Psoas muscle (tissue), 8 donors: ENCODE measurements at places on chromosomes 13 and 19.

- no peak overlapping the region for H3K4me3 ChIP-seq
- H3K36me3 ChIP-seq: no peaks in the 10 kb centered on the region
- H3K4me1 ChIP-seq: peaks cover 3% of the 10 kb centered on the region
- no peak for DNase-seq
- no peak overlapping the region for H3K27ac ChIP-seq
- H3K27me3 ChIP-seq: peaks cover 20% of the 10 kb centered on the region
Measured at GRCh38 chr19:14166999-14167575, 30.7 kb upstream of the ASF1B start.

- no peaks in the 10 kb centered on the region for H3K27me3 ChIP-seq
- DNase-seq: no peak
- H3K4me1 ChIP-seq: peaks cover 23% of the 10 kb centered on the region
- H3K27ac ChIP-seq: peak overlapping the region; percentile 88
Measured at GRCh38 chr13:52651897-52652195, 790 bp upstream of the SUGT1 start.

- no peaks in the 10 kb centered on the region for H3K27me3 ChIP-seq
- peaks cover 12% of the 10 kb centered on the region for H3K4me1 ChIP-seq
- H3K36me3 ChIP-seq: peaks cover 24% of the 10 kb centered on the region
- H3K27ac ChIP-seq: no peak overlapping the region
- no peak for DNase-seq
Measured at GRCh38 chr13:99332456-99332855, 25.3 kb upstream of the GPR183 start.

- H3K4me1 ChIP-seq: no peaks in the 10 kb centered on the region
- H3K4me3 ChIP-seq: no peak overlapping the region
- DNase-seq: no peak
- no peaks in the 10 kb centered on the region for H3K36me3 ChIP-seq
- no peak overlapping the region for H3K27ac ChIP-seq
- H3K27me3 ChIP-seq: no peaks in the 10 kb centered on the region
Measured at GRCh38 chr13:29382021-29382420, 213.5 kb downstream of the SLC7A1 start.

DNA sequence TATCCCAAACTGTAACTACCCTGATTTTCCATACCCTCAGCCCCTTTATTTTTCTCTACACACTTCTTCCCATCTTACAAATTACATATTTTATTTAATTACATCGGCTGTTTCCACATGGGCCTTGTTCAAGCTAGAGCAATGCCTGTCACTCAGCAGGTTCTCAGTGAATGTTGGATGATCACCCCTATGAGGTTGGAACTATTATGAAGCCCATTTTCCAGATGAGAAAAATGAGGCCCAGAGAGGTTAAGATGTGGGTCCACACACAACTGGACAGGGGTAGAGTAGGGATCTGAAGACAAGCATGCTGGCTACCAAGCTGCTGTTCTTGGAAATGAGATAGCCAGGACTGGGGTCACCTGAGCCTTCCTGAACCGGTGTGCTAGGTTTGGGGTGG, 10.0 kb downstream of the MAG start:
- peaks cover 35% of the 10 kb centered on the region for H3K27me3 ChIP-seq
- H3K4me3 ChIP-seq: no peak overlapping the region
- H3K36me3 ChIP-seq: no peaks in the 10 kb centered on the region
- no peaks in the 10 kb centered on the region for H3K4me1 ChIP-seq

- peaks cover 18% of the 10 kb centered on the region for H3K27me3 ChIP-seq
- no peak for DNase-seq
- no peaks in the 10 kb centered on the region for H3K4me1 ChIP-seq
- no peak overlapping the region for H3K4me3 ChIP-seq
Measured at GRCh38 chr19:38208571-38208970, 15.5 kb downstream of the DPF1 start.

DNA sequence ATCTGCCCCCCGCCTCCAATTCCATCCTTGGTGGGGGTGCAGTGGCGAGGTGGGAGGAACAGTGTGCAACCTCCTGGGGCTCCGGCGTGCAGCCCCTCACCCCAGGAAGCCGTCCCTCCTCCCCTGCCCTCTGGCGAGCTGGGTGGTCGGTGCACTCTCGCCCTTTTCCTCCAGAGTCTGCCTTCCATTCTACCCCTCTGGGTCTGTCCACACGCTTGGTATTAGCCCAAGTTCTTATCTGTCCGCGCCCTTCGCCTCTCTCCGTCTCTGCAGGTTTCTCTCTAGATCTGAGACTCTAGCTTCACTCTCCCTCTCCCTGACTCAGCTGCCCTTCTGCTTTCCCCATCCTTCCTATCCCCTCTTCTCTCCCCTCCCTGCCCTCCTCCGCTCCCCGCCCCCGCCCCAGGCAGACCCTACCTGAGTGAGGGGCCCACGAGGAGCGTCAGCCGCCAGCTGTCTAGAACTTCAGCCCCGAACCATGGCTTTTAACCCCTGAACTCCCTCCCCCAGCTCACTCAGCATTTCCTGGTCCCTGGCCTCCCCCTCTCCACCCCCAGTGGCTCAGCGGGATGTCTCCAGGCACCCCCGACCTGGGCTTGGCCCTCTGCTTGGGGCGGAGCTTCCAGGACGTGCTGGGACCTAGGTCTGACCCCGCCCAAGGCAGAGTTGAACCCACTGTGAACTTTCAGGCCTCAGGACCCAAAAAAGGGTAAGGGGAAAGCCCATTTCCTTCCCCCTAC, 499 bp upstream of the KLK13 start:
- no peak overlapping the region for H3K27ac ChIP-seq
- H3K36me3 ChIP-seq: no peaks in the 10 kb centered on the region
- H3K4me3 ChIP-seq: no peak overlapping the region
- no peak for DNase-seq

DNA sequence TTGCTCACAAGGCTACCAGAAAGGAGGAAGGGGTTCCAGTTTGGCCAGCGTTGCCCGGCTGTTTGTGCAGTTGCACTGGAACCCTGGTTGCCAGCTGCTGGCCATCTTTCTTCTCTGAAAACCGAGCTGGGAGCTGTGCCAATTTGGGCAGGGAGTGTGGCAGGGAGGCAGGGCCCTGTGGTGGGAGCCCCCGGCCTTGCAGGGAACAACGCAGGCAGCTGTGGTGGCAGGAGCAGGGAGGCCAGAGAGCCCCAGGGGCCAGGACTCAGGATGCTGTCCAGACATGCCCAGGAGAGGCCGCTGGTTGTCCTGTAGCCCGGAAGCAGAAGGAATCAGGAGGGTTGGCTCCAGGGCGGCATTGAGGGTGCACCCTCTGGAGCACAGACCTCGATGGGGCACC, 4.8 kb downstream of the KMT5C start:
- peaks cover 6% of the 10 kb centered on the region for H3K4me1 ChIP-seq
- H3K4me3 ChIP-seq: no peak overlapping the region
- H3K27me3 ChIP-seq: no peaks in the 10 kb centered on the region
- H3K27ac ChIP-seq: no peak overlapping the region
- no peak for DNase-seq

GRCh38 chr13:44573071-44573470, 3.1 kb downstream of the TSC22D1 start:
- H3K27ac ChIP-seq: peak overlapping the region; percentile 94
- H3K4me1 ChIP-seq: peaks cover 34% of the 10 kb centered on the region
- no peaks in the 10 kb centered on the region for H3K36me3 ChIP-seq
- no peaks in the 10 kb centered on the region for H3K27me3 ChIP-seq
- H3K4me3 ChIP-seq: peak overlapping the region; percentile 90
- DNase-seq: no peak

- no peaks in the 10 kb centered on the region for H3K4me1 ChIP-seq
- no peak overlapping the region for H3K27ac ChIP-seq
- no peaks in the 10 kb centered on the region for H3K36me3 ChIP-seq
- no peak for DNase-seq
- H3K4me3 ChIP-seq: no peak overlapping the region
- H3K27me3 ChIP-seq: peaks cover 10% of the 10 kb centered on the region
Measured at GRCh38 chr19:32824916-32825608, 44.5 kb downstream of the SLC7A9 start.
